ENCODE measurements at places on chromosomes 4 and X.

GRCh38 chrX:12329476-12329875 is 191.2 kb downstream of the FRMPD4 start:
- no peak for DNase-seq

DNA sequence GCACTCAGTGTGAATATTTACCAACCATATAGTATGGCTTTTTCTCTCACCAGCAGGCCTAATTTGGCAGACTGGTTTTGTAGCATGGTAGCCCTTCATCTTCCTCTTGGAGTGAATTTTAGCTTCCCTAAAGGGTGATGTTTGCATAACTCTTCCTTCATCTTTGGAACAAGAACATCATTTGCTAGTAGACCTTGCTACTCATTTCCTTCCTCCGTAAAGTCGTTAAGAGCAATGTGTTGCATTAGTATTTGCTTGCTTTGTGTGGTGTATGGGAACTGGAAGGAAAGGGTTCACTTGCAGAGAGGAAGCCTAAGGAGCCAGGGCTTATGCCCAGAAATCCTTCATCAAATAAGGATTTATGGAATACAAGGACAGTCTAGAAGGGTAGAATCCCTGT is 50.2 kb upstream of the PGRMC2 start:
- no peak for DNase-seq

DNA sequence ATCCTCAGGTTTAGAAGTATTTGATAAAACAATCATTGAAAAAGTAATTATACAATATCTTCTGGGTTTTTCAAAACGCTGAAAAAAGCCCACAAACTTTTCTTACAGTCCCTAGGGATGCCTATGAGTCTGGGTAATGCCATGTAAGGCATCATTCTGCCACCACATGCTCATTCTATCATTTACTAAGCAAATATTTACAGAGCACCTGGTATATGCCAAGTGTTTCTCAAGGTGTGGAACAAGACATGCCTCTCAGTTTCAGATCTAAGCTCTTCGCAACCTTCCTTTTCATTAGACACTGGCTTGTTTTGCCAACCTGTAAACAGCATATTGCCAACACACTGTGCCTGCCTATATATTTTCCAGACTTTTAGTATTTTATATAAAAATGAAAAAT is 17.7 kb downstream of the MID1 start:
- no peak for DNase-seq

GRCh38 chr4:82652062-82652461 is 90.3 kb upstream of the TMEM150C start:
- no peak for DNase-seq

DNA sequence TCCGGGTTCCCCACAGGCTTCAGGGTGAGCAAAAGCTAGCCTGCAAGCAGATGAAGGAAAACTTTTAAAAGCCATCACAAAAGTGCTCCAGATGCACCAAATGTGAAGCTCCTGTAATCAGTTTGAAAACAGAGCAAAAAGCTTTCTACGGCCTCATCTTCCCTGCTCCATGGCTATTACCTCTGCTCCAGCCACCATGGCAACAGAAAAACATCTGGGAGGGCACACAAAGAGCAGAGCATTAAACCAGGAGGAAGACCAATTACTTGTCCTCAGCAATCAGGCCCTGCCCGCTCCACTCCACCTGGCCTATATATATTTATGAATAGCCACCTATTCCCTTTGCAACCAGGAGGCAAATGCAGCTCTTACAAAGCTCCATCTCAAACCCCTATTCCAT is 33.6 kb downstream of the TMEM154 start:
- no peak for DNase-seq

DNA sequence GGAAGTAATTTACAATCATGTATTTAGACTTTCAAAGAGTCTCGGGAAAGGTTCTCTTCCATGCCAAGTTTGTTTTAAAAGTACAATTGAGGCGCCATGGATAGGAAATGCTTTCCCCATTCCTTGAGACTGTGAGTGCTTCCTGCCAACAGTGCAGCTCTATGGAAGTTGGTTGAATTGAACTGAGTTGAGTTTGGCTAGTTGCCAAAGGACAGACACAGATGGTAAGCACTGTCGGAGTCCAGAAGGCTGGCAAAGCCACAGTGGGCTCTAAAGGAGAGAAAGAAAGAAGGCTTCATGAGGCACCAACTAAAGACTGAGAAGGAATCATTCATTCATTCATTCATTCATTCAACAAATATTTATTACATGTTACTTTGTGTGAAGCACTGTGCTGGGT is 4.3 kb upstream of the KCNE5 start:
- peak; percentile 36 for DNase-seq

GRCh38 chrX:72031634-72032033 is 100.1 kb downstream of the RTL5 start:
- no peak for DNase-seq

DNA sequence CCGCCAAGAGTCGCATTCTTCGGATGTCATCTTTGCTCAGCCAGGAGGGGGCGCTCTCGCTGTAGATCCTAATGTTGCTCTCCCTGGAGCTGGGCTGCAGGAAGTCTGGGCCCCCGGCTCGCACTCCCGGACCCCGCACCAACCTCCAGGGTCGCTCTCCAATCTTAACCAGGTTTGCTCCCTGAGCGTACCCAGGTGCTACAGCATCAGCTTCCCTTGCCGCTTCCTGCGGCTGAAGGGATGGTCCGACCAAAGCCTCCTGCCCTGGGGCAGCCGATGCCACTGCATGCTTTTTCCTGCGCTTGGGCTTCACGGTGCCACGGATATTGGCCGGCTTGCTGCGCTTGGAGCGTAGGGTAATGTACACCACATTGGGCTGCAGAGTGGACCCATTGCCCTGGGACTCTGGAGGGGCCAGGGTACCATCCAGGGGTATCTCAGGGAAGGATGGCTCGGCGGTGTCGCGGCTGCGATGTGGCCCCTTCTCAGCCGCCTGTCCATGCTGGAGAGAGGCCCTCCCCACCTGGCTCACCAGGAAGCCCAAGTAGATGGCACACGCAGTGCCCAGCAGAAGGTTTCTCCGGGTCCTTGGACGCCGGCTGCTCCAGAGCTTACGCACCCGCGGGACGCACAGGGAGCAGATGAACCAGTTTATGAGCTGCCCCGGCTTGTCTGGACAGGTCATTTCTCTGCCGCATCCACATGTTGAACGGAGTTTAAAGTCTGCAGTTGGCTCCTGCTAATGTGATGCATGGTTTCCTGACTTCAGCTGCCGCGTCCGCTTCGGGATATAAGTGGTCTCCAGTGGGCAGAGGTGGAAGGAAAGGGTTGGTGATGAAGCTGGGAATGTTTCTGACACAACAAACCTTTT is 1.9 kb downstream of the GASK1B start:
- no peak for DNase-seq

All from SK-N-SH (cell line).